ENCODE measurements at places on chromosomes 1 and 21.

DNA sequence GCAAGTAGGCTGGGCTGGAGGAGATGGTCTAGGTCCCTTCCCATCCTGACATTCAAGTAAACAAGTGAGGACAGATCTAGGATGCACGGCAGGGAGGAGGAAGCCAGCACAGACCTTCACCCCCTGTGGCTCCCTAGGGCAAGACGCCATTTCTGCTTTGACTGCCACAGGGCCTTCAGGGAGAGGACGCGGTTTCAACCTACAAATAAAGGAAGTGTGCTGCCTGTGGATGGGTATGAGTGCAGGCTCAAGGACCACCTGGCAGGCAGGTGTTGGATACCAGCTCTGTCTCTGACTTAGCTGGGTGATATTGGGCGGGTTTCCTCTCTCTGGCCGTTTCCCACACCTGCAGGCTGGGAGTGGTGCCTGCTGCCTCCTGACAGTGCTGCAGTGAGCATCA lies 16.2 kb downstream of the SLC2A1 start:
- no peak for DNase-seq

DNA sequence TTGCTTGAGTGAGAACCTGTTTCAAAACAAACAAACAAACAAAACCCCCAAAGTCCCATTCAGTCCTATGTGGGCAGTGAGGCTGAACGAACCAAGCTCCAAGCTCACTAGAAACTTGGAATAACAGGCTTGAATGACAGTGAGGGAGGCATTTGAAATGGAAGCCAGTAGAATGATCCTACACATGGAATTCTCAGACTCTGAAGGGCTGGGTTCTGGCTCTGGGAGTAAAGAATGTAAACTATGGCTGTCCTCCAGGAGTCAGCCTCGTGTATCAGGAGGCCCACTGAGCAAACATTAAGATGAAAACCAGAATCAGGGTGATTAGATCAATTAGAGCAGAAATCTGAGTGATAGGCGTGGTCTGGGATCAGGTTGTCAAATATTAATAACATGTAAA lies 14.9 kb downstream of the PCP4L1 start:
- no peak for DNase-seq

GRCh38 chr1:46372431-46372830 lies 21.7 kb upstream of the FAAH start:
- no peak for DNase-seq

DNA sequence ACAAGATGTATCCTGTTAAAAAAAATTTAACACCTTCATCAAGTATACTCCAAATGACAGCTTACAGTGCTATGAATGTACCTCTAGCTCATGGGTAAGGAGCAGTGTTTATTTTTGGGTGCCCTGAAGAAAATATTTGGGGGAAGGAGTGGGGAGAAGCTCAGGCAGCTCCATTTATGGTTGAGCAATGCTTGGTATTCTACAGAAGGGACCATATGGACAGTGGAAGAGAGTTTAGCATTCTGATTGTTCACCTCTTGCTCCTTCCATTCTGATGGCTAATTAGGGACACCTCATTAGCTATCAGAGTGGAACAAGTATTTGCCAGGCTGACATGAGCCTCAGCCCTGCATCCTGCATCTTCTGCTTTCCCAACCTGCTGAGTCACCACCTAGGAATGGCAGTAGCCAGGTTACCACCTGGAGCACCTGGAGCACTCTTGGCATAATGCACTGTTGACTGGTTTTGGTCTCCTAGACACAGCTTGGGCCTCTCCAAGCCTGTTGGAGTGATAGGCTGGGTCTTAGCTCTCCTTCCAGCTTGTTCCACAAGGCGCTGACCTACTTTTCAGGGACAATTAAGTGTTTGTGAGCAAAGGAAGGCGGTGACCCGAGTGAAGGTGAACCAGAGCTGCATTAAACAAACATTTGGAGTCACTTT lies 62.0 kb upstream of the MACF1 start:
- no peak for DNase-seq

DNA sequence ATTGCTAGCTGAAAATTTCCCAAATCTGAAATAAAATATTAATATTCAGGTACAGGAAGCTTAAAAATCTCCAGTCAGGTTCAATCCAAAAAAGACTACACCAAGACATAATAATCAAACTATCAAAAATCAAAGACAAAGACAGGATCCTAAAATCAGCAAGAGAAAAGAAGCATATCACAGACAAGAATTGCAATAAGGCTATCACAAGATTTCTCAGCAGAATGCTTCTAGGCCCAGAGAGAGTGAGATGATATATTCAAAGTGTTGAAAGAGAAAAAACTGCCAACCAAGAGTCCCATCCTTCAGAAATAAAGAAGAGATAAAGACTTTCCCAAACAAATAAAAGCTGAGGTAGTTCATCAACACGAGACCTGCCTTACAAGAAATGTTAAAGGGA lies 5.0 kb upstream of the SELP start:
- no peak for DNase-seq

- DNase-seq, result no peak
Observed at GRCh38 chr21:42350318-42350910, 380 bp downstream of the TFF2 start.

DNA sequence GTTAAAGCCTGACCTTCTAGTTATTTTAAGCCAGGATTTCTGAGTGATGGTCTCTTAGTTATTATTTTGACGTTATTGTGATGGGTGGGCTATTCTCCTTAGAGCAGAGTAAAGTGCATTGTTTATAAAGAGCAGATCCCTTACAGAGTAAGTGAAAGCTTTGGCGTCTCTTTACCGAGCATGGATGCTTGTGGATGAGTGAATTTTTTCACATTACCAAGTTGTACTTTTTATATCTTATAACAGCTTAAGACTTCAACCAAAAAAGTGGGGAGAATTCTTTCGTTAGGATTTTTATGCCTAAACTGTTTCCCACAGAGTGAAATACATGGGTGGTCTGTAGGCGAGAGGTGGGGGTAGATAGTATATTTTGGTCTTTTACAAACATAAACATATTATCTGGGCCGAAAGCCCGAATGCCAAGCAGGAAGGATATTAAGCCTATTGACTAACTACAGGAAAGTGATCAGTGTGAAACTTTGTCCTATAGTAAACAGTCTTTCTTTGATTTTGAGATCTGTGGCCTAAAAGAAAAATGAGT lies 279.1 kb upstream of the C1orf105 start:
- DNase-seq, result no peak

DNA sequence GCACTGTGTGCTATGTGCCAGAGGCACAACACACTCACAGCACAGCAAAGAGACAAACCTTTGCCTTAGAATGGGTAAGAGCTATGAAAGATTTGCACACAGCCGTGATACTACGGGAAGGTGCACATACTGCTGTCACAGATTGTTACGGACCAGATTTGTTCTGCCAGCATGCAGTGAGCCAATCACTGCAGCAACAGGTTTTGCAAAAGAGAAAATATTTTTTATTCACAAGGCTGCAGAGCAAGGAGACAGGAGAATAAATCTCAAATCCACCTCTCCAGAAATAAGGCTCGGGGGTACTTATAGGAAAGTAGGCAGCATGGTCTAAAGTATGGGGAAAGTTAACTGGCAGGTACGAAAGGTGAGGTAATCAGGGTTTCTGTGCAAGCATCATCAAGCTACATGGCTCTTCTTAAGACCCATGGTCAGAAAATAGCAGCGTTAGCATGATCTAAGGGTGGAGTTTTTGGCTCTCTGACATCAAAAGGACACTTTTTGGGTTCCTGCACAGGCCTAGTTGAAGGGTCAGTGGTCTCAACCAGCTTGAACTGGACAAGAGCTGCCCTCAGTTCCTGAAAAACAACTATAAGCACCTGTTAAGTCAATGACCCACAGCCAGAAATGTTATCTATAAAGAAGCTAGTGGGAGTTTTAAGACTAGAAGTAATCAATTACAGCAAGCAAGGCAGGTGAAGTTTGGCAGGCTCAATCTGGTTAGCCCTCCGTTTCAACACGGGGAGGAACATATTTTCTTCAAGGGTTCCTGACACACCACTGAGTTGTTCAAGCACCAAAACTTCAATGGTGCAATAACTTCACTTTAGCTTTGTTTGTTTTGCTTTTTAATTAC lies 186.0 kb downstream of the SLC35F3 start:
- DNase-seq, result no peak

- no peak for DNase-seq
Observed at GRCh38 chr1:227295609-227296008, 22.7 kb downstream of the CDC42BPA start.

GRCh38 chr1:153536671-153537375 lies 1.0 kb upstream of the S100A6 start:
- DNase-seq, result no peak

DNA sequence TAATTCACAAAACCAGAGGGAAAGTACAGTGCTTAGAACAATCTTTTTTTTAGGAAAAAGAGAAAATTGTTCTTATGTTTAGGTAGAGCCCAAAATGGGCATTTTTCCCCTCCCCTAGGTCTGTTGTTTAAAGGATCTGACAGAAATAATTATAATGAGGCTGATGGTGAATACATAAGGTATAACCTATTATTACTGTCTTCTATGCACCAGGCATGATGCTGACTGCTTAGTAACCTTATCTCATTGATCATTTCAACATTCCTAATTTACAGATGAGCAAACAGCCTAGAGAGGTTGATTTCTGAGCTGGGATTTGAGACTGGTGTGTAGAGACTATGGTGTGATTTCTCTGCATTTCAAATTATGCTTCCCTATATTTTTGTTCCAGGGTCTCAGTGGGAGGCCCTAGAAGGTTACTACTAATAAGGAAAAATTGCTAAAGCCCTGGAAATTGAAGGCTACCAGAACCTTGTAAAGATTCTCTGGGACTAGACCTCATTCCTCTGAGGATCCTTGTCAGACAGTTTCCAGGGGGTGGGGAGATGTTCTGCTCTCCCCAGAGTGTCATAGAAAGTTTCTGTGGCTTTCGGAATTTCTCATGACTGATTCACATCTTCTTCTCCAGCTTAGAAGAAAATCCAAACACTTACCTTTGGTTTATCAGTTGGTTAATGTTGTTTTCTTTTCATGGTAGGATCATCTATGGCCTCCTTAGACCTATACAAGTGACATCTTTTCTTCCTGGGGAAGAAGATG lies 44.9 kb downstream of the ROR1 start:
- no peak for DNase-seq

DNA sequence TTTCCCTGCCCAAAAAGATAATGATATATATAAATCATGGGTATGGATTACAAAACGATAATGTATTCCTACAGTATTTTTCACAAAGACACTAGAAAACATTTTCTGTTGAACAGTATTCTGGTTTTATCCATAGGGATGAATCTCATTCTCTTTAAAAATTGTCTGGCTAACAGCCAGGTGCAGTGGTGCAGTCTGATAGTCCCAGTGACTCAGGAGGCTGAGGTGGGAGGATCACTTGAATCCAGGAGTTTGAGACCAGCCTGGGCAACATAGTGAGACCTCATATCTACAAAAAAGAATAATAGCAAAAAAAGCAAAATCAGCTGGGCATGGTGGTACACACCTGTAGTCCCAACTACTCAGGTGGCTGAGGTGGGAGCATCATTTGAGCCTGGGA lies 23.3 kb downstream of the PIP5K1A start:
- no peak for DNase-seq

- DNase-seq, result no peak
Observed at GRCh38 chr1:27936370-27936769, 1.6 kb downstream of the SMPDL3B start.

DNA sequence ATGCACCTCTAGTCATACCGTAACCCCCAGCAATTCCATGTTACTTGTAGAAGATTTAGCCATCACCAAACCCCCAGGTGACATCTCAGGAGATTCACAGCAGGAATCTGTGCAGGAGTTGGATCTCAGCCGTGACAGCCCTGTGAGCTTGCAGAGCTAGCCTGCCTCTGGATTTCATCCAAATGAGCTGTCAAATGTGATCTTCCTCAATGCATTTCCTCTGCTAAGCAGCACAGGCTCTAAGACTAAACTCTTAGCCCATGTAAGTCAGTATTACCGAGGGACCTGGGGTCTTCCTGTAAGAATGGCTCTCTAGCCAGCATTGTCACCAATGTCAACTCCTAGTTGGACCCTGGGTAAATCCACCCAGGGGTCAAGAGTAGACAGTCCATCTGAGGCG lies 41.7 kb downstream of the UMODL1 start:
- DNase-seq, result no peak

- DNase-seq, result no peak
Observed at GRCh38 chr1:65846866-65847265, 54.2 kb downstream of the PDE4B start.

DNA sequence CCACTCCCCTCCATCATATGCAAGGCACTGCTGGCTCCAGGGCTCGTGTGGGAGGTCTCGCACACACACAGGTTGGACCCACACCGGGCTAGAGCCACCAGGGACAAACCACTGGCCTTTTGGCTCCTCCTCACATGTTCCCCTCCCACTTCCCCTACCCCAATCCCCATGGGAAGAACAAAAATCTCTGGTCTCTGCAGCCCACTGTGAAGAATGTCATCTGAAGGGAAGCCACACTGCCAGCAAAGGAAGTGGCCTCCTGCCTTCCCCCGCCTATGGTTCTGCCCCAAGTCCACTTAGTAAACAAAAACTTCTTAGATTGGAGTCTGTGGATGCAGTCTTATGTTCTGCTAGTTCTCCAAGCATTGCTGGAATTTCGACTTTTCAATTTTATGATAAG lies 24.2 kb downstream of the OLFML3 start:
- no peak for DNase-seq

DNA sequence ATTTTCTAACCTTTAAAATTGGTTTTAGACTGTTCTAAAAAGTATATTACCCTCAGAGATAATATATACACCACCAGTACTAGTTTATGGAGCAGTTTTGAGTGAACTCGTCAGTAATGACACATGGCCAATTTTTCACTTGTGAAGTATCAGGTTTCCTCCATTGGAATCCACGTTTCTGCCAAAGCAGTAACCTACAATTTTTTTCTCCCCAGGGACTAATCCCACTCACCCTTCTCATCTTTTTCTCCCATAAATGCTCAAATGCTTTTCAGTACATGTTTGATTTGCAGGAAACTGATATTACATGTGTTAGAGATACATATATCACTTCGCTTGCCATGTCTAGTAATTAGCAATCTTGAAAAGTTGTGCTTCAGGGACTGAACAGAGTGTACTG lies 94.1 kb downstream of the COL24A1 start:
- DNase-seq, result no peak

- no peak for DNase-seq
Observed at GRCh38 chr1:7253988-7254587, 468.8 kb downstream of the CAMTA1 start.

DNA sequence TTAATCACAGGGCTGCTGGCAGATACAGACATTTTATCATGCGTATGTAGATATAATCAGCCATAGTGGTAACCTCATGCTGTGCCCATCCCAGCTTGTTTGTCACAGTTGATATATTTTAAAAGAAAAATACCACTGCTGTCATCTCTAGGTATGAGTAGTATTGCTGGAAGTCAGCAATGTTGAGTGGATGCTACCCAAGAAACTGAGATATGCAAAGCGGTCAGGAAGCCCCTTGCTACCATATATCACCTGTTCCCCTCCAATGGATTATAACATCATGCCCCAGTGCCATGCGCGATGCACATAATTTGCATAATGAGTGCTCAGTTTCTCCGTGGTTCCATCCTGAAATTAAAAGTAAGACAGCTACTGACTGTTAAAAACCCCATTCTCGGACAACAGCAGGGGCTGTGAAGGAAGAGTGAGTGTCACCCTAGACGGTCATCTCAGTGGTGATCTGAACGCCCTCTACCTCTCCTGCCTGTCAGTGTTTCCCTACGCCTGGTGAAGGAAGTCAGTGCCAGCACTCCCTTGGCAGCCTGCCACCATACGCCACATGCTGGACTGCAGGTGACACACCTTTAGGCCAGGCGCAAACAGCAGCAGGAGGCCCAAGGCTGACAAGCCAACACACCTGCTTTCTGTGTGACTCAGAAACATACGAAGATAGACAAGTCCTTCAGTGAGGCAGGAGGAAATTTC lies 2.7 kb downstream of the IL10RB start:
- no peak for DNase-seq

Measured in COLO829 (cell line).